ENCODE measurements at places on chromosomes 6 and 20.

- DNase-seq: peak; percentile 13
These were observed 57.8 kb downstream of the SLC2A10 start for GRCh38 chr20:46767127-46767761.

DNA sequence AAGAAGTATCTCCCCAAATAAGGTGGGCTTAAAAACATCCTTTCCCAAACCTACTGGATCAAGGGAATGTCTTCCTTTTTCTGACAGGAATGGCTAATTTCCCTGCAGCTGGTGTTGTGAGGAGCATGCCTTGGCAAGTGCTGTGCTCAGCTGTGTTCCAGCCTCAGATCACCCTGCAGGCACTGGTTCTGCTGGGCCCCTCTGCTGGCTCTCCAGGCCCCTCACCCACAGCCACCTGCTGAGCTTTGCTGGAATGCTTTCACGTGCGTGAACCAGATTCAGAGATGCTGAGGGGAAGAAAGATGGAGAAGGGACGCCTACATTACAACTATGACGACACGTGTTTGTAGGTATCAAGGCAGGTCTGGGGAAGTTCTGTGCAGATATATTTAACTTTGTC, 71.3 kb upstream of the FOXC1 start:
- DNase-seq: no peak

GRCh38 chr20:7882076-7882475, 58.2 kb downstream of the HAO1 start:
- no peak for DNase-seq

GRCh38 chr6:56087421-56087820, 160.0 kb downstream of the COL21A1 start:
- no peak for DNase-seq

- DNase-seq: no peak
These were observed 354.1 kb upstream of the CDH4 start for GRCh38 chr20:60897976-60898375.

DNA sequence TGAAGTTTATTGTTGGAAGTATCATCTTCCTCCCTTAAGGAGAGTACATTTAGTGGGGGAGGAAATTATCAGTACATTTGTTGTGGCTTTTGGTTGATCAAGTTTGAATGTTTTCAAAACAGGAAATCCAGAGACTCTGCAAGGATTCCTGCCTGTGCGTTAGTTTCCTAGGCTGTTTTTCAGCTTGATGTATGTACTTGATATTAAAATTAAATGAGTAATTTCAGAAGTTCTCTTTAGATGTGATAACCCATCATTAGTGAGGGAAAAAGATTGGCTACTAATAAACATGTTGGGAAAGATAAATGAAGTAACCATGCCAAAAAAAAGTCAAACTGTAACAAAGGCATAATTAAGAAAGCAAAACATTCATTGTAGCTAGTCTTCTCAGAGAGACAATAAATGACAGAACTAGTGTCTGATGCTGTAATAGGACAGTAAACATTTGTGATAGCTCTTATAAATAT, 88.0 kb upstream of the TULP1 start:
- DNase-seq: no peak

- peak; percentile 40 for DNase-seq
These were observed 1.0 kb upstream of the APMAP start for GRCh38 chr20:24993337-24994185.

DNA sequence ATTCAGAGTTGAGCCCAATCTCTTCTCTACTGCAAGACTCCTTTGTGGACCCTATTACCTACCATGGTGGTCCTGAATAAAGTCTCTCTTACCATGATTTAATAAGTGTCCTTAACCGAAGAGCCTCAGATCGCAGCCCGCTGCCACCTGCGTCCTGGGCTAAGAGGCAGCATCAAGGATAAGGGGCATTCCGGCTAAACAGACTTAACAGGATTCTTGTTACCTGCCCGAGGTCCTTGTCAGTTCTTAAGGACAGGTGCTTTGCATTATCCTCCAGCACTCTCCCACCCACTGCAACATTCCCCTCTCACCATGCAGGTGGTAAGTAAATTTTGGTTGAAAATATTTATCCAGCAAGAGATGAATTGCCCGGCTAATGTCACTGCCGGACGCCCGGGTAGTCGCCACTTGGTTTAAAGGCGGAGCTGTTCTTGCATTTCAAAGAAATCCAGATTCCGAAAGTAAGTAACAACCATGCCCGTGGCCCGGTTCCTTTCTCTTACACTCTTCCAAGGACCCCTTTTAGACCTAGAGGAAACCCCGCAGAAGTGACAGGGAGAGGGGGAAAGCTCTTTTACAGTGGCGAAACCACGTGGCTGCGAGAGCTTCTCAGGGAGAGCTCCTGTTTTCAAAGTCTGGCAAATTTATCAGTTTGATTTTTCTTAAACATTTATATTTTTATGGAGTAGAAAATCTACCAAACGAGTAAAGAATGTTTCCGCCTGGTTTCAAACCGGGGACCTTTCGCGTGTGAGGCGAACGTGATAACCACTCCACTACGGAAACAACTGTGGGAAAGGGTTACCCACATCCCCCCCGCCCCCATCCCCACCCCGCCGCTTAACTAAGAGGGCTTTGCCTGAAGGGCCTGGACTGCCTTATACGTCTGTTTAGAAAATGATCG, 41.9 kb upstream of the PRSS16 start:
- no peak for DNase-seq

GRCh38 chr20:53929974-53930650, 140.3 kb downstream of the BCAS1 start:
- DNase-seq: no peak

- DNase-seq: no peak
These were observed at the start of gene TAB2 for GRCh38 chr6:149317644-149318571. TAB2 (plus strand) TSS chr6:149317712; CDS start chr6:149369998, 52,286 bp downstream.

GRCh38 chr6:168852376-168852884, 401.2 kb downstream of the THBS2 start:
- no peak for DNase-seq

DNA sequence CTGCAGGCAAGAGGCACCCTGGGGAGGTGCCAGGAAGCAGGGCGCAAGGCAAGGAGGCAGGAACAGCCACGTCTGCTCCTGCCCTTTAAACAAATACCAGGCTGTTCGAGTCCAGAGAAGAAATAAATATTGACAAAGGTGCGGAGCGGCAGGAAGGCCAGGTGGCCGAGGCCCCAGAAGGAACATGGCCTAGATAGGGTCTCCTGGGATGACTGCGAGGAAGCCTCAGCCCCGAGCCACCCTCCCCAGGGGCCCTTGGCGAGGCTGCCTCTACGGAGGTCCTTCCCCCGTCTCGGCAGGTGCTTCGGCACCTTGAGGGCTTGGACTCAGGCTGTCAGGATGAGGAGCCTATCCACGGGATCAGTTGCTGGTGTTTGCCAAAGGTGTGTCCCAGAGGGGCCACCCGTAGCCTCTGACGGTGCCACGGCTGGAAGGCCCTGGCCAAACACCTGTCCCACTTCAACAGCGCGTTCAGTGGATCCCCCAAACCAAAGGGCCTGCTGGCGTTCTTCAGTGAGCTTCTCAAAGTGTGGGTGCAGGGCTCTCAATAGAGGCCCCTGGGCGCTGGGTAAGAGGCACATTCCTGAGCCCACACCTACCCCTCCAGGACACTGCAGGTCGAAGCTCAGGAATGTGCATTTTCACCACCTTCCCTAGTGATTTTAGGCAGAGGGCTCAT, 39.8 kb downstream of the SNX5 start:
- no peak for DNase-seq

GRCh38 chr20:33130568-33131061, 37.3 kb upstream of the BPIFA2 start:
- DNase-seq: peak; percentile 79

DNA sequence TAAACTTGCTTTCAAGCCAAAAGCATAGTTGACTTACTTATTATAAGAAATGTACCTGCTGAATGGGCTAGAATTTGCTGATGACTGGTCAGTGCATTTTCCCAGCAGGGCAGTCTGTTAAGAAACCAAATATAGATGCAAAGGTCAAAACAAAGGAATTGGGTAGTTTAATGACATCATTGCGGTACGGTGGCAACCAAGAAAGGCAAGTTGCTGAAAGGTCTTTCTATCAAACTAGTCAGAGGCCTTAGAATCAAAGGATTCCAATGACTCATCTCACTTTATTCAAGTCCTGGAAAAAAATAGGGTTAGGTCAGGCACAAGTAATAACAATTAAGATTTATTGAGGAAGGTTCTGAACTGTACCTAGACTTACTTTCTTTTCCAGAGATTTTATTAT, 76.4 kb downstream of the KIZ start:
- DNase-seq: peak; percentile 12

DNA sequence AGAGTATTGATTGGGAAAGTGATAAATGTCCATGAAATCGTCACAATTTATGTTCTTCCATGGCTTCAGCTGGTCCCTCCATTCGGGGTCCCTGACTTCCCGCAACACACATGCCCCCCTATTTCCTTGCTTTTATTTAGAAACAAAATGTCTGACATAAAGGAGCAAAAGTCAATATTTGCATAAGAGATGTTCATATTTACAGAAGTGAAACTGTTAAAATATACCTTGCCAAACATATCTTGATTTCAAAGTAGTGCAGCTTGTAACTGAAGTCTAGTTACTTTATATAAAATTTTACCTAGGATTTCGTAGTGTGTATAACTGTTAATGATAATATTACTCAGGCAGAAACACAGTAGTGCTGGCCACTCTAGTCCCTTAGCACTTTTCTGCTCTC, 548.9 kb upstream of the ADGRB3 start:
- DNase-seq: no peak

- no peak for DNase-seq
These were observed 59.0 kb upstream of the AFDN start for GRCh38 chr6:167767715-167768107.

DNA sequence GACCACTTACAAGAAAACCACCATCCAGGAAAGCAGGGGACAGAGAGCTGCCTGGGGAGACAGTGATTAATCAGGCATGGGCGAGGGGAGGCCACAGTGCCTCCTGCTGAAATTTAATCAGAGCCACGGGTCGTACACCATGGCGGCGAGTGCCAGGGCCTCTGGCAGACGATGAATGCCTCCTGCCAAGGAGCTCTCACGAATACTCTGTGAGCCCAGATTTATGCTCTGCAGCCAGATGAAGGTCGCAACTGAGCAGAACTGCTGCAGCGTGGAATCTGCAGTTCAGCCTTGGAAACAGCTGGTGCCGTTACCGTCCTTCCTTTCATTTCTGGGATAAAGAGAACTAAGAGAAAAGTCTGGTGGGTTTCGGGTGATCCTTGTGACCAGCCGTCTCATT, 85.6 kb downstream of the BFSP1 start:
- DNase-seq: no peak

- DNase-seq: peak; percentile 21
These were observed 104.2 kb upstream of the STXBP5 start for GRCh38 chr6:147099974-147100373.

DNA sequence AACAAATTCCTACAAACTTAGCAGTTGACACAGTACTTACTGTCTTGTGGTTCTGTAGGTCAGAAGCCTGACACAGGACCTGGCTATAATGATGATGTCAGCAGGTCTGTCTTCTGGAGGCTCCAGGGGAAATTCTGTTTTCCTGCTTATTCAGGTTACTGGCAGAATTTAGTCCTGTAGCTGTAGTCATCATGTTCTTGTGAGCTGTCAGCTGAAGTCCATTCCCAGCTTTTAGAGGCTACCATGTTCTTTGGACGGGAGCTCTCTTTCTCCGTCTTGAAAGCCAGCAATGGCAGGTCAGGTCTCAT, 99.2 kb downstream of the HIVEP1 start:
- DNase-seq: no peak

GRCh38 chr6:151461673-151462072, 9.7 kb upstream of the RMND1 start:
- no peak for DNase-seq

DNA sequence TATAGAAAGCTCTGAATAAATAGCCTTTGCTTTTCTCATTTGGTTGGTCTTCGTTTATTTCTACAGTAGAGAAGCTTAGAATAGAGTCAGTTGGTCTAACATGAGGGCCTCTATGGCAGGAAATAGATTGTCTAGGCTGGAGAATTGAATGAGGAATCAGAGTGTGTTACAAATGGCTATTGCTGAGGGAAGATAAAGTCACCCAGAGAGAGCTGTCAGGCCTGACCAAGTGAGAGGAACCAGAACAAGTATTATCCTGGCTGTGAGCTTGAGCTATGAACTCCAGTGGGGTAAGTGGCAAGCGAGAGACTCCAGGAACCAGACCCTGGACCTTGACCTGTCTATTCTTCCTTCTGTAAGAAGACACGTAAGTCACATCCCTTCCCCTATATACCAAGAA, 353.1 kb downstream of the CD83 start:
- no peak for DNase-seq

DNA sequence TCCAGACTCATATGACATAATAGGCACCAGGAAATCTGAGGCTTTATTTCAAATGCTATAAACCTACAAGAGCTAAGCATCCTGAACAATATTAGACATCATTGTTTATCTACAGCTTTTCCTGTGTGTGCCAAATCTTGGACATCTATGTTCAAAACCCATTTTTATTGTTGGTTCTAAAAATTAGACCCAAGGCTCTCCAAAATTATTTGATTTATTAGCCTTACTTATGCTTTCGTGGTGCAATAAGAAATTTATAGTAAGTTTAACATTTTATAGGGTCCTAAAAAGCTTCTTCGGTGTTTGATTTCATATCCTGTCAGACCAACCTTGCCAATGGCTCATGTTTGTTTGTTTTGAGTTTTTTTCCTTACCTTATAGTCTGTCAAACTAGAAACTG, 1014.5 kb upstream of the MANEA start:
- DNase-seq: no peak

- DNase-seq: no peak
These were observed 527.0 kb upstream of the JARID2 start for GRCh38 chr6:14718861-14719260.

DNA sequence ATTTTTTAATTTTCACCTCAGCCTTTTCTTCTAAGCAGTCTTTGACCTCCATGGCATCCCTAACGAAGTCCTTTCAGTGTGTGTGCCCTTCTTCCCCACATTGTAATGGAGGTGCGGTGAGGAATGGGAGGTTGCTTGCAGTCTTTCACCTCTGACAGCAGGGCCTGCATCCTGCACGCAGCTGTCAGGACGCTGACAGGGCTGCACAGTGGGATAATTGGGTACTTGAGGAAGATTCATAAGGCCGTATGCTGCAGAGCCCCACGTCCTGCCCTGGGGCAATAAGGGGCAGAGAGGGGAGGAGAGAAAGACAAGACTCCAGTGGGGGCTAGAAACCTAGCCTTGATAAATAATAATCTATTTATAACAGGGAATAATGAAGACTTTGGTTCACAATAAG, 184.7 kb downstream of the SAMD5 start:
- DNase-seq: no peak

GRCh38 chr6:54646069-54646950, 200.3 kb upstream of the FAM83B start:
- peak; percentile 75 for DNase-seq

GRCh38 chr20:37526238-37526838, 1.3 kb downstream of the BLCAP start:
- no peak for DNase-seq

DNA sequence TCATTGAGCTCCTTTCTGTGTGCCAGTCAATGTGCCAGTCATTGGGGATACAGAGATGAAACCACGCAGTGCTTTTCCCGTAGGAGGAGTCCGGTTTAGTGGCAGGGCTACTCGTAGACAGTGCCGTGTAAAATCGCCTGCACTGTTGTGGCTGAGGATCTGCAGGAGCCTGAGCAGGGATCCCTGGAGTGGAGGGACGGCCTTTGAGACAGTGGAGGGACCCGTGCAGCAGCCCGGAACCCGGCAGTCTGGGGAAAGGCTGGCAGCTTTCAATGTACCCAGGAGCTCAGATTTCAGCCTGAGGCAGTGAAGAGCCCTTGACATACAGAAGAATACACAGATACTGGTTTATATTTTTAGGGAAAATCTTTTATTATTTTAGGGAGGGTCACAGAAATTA, 203.3 kb downstream of the ARID1B start:
- DNase-seq: no peak
